CD4-positive, CD25-positive, alpha-beta regulatory T cell (primary cell): ENCODE measurements at places on chromosomes 2 and 18.

- H3K36me3 ChIP-seq, result no peaks in the 10 kb centered on the region
- H3K4me3 ChIP-seq, result no peak overlapping the region
- no peak for DNase-seq
- H3K4me1 ChIP-seq, result no peaks in the 10 kb centered on the region
- no peaks in the 10 kb centered on the region for H3K27me3 ChIP-seq
- no peak overlapping the region for H3K27ac ChIP-seq
These were observed 212.4 kb downstream of the ANAPC1 start for GRCh38 chr2:111671426-111672150.

DNA sequence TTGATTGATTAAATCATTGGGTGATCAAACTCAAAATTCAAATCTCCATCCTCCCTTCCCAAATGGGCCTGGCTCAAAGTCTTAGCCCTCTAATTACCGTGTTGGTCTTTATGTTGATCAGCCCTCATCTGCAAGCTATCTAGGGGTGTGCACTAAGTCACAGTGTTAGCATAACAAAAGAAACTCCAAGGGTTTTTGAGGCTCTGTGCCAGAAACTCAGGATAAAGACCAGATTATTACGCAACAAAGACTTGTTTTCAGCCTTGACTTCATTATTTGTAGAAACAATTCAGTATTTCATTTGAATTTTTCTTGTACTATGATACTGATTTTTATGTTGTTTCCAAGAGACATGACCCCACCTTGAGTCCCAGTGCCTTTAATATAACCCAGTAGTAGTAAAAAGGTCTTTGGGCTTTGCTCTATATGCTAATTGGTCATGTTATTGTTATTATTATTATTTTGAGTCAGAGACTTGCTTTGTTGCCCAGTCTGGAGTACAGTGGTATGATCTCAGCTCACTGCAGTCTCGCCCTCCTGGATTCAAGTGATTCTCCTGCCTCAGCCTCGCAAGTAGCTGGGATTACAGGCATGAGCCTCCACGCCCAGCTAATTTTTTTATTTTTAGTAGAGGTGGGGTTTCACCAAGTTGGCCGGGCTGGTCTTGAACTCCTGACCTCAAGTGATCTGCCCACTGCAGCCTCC lies 13.9 kb downstream of the PSMD14 start:
- DNase-seq, result no peak
- no peak overlapping the region for H3K27ac ChIP-seq
- no peaks in the 10 kb centered on the region for H3K4me1 ChIP-seq
- H3K36me3 ChIP-seq, result peaks cover 19% of the 10 kb centered on the region
- no peak overlapping the region for H3K4me3 ChIP-seq
- H3K27me3 ChIP-seq, result no peaks in the 10 kb centered on the region

DNA sequence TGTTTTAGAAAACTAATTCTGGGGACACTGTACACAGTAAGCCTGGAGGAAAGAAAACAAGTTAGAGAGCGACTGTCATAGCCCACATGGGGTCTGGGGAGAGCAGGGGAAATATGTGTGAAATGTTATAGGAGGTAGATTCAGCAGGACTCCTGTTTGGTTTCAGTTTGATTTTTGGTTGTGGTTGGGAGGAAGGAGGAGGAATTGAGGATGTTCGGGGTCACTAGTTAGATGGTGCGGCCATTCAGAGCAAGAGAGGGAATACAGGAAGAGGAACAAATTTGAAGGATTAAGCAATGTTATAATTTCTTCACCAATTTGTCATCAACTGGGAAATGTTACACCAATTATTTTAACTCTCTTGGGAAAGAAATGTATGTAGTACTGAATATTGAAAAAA lies 25.1 kb downstream of the TTC39C start:
- H3K27ac ChIP-seq, result peak overlapping the region; percentile 37
- no peaks in the 10 kb centered on the region for H3K27me3 ChIP-seq

DNA sequence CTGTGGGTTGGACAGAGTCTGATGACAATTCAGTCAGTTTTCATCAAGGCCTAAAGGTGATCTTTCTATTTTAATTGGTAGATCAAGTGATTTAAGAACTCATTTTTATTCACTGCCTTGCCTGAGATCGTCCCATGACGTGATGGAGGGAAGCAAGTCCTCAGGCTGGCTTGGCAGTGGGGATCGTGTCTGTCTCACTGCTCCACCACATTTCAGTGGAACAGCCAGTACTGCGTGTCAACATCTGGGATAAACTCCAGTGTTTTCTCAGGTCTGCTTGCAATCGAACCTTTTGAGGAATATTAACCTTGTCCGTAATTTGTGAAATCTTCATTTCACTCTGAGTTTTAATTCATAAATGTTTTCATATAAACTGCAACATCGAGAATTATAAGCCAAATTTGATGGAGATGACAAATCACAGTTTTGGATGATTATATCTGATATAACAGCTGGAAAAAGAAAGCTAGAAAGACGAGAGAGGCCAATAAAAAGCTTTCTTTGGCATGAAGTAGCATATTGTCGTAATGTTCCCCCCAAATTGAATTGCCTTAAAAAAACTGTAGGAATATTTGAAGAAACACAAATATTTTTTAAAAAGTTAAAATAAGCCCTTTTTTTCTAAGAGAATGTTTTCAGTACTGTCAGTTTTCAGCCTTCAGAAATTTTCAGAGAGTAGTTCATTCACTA lies 414.7 kb upstream of the SPRED2 start:
- H3K27ac ChIP-seq, result no peak overlapping the region
- no peaks in the 10 kb centered on the region for H3K27me3 ChIP-seq
- no peak for DNase-seq

DNA sequence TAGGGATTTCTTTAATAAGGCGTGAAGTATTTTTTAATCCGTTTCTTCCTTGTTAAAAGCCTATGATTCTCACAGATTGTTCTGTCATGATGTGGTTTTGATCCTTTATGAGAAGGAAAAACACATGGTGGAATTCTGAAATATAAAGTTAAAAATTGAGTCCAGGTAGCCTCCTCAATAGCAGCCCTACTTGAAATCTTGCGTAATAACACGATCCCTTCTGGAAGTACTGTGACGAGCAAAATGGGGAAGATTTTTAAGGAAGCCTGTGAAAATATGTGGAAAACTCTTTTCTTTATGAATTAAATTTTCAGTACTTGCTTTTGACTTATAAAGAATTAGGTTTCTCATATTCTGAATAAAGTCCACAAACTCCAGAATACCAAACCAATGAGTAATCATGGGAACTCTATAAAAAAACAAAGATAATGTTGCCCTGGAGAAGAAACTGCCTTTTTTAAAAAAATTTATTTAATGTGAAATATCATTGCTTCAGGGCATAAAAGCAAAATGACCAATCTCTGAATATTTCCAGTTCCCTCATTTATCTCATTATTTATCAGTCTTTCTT lies 476.4 kb upstream of the ZEB2 start:
- DNase-seq, result no peak
- H3K27me3 ChIP-seq, result no peaks in the 10 kb centered on the region
- H3K4me3 ChIP-seq, result no peak overlapping the region
- no peak overlapping the region for H3K27ac ChIP-seq
- H3K36me3 ChIP-seq, result no peaks in the 10 kb centered on the region

DNA sequence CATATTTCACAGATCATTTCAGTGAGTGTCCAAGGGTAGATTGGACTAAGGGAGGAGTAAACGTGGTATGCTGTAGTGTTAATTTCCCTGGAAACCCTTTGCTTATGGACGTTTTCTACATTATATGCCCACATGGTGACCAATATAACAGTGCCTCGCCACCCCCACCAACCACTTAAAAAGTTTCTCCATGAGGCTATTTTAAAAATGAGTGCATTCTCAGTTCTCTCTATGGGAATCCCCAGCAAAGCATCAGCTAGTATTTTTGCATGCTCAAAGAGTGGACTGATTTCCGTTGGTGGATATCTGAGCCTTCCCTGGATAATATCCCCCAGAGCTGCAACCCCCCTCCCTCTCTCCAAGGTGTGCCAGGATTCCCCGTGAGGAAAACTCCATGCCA lies 73.2 kb downstream of the TGFA start:
- H3K4me3 ChIP-seq, result no peak overlapping the region
- DNase-seq, result no peak
- peaks cover 15% of the 10 kb centered on the region for H3K27me3 ChIP-seq
- H3K4me1 ChIP-seq, result no peaks in the 10 kb centered on the region
- H3K36me3 ChIP-seq, result no peaks in the 10 kb centered on the region
